Thyroid gland (tissue), 4 donors: ENCODE measurements at places on chromosomes 1 and 21.
A peak's percentile ranks its signal among the peaks of the same experiment; 100 is the strongest.

GRCh38 chr1:234111458-234112142 lies 207.1 kb downstream of the SLC35F3 start:
- peak; percentile 6 for DNase-seq

GRCh38 chr1:240173836-240174235 lies 82.2 kb downstream of the FMN2 start:
- DNase-seq: no peak

DNA sequence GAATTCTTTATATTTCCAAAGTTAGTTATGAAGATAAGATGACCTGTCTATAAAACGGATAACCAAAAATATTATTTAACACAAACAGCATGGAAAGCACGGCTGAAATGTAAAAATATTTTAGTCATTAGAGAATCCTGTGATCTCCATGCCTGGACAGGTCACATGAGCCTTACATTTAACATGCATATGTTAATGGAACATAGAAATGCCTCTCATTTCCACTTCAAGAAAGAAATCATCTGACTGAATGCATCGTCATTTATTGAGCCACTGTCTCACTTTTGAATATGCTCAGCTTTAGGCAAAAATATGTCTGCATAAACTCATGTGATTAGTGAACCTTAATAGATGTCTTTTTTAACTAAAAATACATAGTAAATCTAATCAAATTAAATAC lies 115.5 kb upstream of the COL24A1 start:
- DNase-seq: no peak

GRCh38 chr21:35256468-35256988 lies 207.4 kb upstream of the RUNX1 start:
- DNase-seq: peak; percentile 95

GRCh38 chr1:53890522-53890941 lies 935 bp upstream of the YIPF1 start:
- no peak for DNase-seq

DNA sequence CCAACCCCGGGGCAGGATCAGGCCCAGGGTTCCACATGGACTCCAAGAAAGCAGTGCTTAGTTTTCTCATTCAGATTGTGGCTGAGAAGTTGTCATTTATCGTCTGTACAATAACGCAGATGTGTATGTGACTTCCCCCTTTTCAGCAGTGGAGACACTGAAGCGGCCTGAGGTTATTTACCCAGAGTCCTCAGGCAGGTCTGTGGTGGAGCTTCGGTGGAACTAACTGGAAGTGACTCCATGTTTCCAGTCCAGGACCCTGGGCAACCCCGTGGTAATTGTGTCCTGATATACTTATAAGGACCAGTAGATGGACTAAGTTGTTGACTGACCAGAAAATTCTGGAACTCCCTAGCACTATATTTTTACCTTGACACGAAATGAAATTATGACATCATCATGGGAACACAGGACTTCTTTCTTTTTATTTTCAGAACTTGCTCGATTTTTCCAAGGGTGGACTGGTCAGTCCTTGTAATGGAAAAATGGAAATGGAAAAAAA lies 1.0 kb upstream of the IER5 start:
- no peak for DNase-seq

DNA sequence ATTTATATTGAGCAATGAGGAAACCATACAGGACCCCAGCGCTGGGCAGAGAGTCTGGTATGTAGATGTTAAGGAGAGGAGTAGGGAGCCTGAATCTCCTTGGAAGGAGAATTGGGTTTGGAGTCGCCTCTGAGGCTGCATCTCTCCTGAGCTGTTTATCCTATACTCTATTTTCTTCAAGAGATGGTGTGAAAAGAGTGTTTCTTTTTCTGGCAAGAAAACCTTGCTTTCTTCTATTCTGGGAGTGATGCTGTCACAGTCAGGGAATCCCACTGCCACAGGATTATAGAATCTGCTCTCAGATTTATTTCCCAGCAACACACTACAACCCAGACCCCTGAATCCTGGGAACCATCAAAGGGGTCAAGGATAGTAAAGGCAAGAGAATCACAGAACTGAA lies 3.3 kb downstream of the LURAP1 start:
- no peak for DNase-seq

GRCh38 chr1:4310396-4310923 lies 343.9 kb upstream of the AJAP1 start:
- DNase-seq: no peak

GRCh38 chr1:180241716-180242544 lies 11.9 kb downstream of the LHX4 start:
- DNase-seq: no peak

- DNase-seq: no peak
These were observed 91.5 kb downstream of the SELENOF start for GRCh38 chr1:86822459-86822858.

- DNase-seq: no peak
These were observed 227.7 kb downstream of the KAZN start for GRCh38 chr1:14826172-14826636.

DNA sequence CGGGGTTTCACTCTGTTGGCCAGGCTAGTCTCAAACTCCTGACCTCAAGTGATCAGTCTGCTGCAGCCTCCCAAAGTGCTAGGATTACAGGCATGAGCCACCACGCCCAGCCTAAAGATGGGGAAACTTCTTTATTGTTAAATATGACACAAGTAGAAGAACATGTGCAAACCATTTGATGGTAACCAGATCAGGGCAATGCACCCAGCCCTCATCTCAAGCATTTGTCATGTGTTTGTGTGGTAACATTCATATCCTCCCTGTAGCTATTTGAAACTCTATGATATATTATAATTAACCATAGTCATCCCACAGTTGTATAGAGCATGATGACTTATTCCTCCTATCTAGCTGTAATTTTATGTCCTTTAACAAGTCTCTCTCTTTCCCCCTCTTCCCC lies 119.5 kb upstream of the TMPRSS2 start:
- DNase-seq: no peak

DNA sequence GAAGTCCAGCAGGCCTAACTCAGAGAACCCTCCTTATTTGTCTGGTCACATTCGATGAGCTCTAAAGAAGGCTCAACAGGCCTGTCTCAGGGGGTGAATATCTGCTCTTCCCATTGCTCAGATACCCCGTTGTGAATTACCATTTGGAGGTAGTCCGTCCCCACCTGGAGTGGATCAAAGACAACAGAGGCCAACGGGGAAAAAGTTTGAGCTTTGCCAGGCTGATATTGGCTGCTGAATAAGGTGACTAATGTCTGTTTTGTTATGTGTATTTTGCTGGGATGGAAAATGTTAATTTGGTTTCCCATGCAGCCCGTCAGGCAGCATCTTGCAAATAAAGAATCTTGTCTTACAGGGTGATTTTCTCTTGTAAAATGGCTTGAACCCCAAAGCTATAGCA lies 69.2 kb upstream of the EPS8L3 start:
- no peak for DNase-seq

DNA sequence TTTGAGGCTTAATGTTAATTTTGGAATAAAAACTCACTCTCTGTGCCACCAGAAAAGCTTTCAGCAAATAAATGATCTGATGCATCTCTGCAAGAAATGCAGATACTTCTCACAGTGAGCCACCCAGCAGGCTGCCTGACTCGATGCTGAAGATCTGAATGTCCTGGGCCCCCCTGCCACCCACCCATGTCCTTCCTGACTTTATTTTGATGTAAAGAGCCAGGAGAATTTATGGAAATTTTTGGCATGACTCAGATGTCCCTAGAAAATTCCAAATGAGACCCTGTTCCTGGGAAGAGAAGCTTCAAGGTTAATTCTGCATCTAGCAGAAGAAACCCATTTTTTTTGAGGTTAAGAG lies 62.8 kb upstream of the COA6 start:
- DNase-seq: no peak

DNA sequence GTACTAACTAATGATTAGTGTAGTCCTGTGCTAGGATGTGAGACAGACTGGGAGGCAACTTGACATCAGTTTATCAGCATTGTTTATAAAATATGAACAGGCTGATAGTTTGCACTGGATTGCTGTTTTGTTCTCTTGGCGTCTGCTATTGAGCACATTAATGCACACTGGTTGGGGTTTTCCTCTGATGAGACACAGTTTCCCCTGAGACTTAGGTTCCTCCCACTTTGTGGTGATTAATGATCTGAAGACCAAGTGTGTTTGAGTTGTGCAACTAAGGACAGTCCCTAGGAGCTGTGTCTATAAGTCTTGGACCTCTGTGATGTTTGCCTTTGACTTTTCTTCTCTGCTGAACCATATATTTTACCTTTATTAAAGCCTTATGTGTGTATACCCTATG lies 1015.4 kb downstream of the AMY1C start:
- DNase-seq: no peak

GRCh38 chr1:233738850-233739249 lies 124.9 kb downstream of the KCNK1 start:
- DNase-seq: no peak

DNA sequence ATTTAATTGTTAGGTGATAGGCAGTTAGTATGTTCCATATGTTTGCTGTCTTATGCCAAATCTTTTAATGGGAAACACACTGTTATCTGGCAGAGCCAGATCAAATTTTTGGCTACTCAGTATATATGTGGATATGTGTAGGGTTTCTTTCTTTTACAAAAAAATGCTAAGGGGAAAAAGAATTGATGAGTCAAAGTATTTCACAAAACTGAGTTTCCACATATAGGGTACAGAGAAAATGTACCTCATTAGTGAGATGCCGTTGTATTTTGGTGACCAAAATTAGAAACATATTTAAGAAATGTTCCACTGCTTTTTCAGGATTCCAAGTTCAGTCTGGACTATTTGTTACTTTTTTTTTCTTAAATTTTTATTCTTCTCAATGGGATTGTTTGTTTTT lies 201.2 kb upstream of the PTGFR start:
- no peak for DNase-seq

- no peak for DNase-seq
These were observed 47.1 kb downstream of the DDAH1 start for GRCh38 chr1:85417876-85418275.

DNA sequence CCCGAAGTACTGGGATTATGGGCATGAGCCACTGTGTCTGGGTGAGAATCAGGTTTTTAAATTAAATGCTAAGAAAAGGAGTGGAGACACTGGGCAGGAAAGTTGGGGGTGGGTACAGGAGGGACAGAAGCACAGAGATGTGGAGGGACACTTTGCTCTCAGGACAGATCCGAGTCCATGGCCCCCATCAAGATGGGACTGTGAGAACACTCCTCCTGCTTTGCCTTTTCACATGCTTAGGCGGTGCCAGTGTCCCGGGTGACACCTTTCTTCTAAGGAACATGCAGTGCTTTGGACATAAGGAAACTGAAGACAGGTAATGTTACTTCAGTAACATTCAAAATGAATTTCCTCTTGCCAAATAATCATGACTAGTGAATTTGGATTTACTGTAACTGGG lies 16.7 kb downstream of the SLC25A33 start:
- no peak for DNase-seq

GRCh38 chr1:62876535-62876934 lies 92.6 kb downstream of the ATG4C start:
- no peak for DNase-seq

DNA sequence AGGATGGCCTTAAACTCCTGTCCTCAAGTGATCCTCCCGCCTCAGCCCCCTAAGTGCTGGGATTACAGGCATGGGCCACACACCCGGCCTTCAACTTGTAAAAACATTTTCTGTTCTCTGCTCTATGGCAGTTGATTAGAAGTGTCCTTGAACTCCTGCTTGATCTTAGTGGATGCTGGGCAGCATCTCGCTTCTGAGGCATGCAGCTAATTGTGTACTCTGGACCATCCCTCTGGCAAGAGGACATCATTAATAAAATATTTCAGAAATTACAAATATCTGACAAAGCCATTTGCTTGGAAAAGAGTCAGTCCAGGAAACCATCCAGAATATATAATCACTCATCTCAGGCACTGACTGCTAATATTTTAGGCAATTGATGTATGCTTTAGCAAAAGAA lies 8.1 kb downstream of the NGF start:
- DNase-seq: no peak

DNA sequence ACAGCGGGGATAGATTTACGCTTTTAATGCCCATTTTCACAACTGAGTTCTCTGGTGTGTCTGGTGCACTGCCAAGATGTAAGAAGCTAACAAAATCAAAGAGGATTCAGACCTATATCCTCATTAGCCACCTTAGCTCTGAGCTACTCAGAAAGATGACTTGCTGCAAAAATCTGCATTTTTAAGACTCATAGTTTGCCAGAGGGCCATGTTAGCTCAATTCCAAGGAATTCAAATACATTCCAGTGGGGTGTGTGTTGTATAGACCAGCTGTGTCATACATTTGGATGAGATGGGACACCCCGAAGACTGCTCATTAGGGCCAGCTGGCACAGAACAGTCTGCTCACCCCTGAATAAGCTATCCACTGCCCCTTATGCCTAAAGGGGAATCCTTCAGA lies 8.9 kb downstream of the DENND2D start:
- no peak for DNase-seq

DNA sequence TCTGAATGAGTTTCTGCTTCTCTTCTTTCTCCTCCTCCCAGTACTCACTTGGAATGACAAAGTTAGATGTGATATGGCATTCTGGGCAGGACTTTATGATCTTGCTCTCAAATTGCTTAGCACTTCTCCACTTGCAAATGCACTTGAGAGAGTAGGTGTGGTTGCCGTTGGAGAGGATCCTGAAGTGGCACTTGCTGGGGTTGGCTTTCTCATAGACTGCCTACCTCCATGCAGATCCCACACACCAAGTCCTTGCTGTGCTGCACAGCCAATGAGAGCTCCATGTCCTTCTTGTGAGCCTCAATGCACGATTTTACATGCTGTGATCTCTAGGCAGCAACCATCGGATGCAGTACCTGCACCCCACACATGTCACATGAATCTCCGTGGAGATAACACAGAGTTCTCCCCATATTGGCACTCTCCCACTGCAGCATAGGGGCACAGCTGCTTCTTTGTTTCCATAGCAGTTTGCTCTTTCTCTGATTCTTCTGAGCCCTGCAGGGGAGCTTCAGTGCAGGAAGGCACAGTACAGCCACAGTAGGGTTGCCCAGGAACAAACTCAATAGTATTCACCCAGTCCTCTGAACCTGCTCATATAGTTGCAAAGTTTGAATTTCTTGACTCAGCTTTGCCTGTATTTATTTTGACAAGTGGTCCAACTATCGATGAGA lies 45.2 kb downstream of the ZNF691 start:
- DNase-seq: peak; percentile 87

GRCh38 chr21:45248893-45249381 lies 38.8 kb downstream of the POFUT2 start:
- no peak for DNase-seq

GRCh38 chr1:115408533-115408932 lies 70.5 kb upstream of the NGF start:
- DNase-seq: no peak

DNA sequence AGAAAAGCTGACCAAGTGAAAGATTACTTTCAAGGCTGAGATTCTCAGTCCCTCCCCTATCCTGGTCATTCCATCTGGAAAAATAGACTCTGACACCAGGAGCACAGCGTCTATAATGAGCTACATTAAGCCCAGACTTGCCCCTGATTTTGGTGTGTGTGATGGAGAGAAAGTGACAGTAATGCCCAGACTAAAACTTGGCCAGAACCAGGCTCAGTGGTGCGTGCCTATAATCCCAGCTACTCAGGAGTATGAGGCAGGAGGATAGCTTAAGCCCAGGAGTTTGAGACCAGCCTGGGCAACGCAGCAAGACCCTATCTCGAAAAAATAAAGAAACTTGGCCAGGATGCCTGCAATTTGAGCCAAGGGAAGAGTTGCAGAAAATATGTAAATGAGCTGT lies 15.9 kb downstream of the PLEKHA6 start:
- DNase-seq: no peak
